ENCODE measurements at places on chromosomes 2 and 18.

- no peak for DNase-seq
Measured at GRCh38 chr2:73877071-73877802, 15.6 kb upstream of the ACTG2 start.

DNA sequence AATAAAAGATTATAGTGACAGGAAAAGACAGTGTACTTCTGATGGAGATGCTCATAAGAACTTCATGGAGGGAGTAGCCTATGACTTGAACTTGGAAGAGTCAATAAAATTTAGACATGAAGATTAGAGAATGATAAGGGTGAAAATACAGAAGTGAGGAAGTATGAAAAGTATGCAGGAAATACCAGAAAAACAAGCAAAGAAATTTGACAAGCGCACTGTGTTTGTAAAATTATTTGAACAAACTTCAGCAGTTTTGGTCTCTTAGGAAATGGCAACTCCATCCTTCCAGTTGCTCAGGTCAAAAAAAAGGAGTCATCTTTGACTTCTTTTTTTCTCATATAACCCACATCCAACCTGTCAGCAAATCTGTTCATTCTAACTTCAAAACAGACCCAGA is 864.0 kb upstream of the ZEB2 start:
- no peak for DNase-seq

GRCh38 chr2:193980599-193980998 is 1676.4 kb upstream of the SLC39A10 start:
- DNase-seq, result no peak

GRCh38 chr2:99786636-99787390 is 297.0 kb upstream of the REV1 start:
- no peak for DNase-seq

GRCh38 chr2:39488450-39488849 is 51.4 kb upstream of the MAP4K3 start:
- no peak for DNase-seq

- no peak for DNase-seq
Measured at GRCh38 chr2:1937480-1937879, 193.2 kb upstream of the PXDN start.

DNA sequence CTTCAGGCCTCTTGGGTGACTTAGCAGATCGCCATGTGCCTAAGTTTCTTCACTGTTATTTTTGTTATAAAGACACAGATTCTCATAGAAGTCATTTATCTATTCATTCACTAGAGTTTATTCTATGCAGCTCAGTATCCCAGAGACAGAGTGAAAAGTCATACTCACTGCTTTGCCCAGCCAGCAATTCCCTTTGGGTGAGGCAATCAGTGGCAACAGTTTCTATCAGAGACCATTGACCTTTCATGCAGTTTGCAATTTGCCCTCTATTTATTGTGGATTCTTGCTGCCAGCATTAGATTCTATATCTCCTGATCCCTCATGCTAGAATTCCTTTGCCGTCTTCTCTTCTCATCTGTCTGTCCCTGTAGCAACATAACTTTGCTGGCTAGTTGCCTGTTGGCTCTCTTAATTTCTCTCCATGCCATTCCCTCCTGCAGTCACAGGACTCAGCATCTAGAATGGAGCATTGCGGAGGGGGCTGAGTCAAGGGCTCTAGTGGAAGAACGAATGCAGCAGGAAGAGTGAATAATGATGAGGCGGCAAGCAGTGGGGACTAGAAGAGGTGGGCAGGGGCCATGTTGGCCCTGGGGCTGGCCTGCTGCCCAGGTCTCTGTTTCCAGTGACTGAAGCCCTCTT is 12.2 kb downstream of the SLC9A4 start:
- DNase-seq, result no peak

DNA sequence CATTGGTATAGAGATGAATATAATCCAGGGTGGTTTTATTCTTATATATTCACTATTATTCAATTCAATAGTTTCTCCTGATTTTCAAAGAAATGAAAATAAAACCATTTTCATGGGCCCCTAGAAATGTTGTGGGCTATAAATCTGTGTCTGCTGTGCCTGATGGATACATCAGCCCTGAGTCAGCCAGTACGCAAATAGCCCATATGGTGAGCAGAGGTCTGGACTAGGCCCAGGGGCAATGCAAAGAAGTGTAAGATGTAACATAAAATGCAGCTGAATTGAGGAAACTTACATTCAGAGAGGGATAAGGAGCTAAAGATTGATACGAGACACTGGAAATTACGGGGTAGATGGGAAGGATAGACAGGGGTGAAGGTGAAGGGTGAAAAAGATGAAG is 122.5 kb downstream of the MAIP1 start:
- DNase-seq, result no peak

DNA sequence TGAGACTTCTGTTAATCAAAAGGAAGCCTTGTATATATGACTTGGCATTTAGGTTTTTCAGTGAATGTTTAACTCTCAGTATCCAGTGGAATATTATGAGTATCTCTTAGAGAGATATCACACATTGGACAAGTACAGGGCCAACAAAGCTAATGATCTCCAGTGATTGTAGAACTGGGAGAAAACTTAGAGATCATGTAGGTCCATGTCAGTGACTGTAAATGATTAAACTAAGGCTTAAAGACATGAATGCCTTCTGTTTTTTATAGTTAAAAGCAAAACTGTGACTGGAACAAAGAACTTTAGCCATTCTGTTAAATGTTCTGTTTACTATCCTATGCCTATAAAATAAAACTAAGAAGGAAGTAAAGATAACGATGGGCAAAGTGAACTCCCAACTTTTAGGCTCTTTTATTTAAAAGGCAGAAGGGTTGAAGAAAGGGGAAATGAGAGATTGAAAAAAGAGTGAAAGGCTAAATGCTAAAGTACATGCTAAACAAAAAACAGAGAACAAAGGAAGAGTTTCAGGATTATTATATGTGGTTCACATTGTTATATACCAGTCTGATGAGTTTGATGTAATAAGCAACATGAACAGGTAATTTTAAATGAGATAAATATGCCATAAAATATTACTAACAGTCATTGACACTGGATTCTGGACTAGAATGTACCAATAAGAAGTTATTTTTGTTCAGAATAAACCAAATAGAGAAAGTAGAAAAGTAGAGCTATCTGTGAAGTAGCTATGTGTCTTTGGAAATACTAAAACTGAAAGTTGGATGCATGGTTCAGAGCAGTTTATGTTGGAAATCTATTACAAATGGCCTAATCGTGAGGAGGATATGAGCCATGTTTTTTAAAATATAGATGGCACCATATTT is 37.1 kb upstream of the TNFRSF11A start:
- DNase-seq, result no peak

DNA sequence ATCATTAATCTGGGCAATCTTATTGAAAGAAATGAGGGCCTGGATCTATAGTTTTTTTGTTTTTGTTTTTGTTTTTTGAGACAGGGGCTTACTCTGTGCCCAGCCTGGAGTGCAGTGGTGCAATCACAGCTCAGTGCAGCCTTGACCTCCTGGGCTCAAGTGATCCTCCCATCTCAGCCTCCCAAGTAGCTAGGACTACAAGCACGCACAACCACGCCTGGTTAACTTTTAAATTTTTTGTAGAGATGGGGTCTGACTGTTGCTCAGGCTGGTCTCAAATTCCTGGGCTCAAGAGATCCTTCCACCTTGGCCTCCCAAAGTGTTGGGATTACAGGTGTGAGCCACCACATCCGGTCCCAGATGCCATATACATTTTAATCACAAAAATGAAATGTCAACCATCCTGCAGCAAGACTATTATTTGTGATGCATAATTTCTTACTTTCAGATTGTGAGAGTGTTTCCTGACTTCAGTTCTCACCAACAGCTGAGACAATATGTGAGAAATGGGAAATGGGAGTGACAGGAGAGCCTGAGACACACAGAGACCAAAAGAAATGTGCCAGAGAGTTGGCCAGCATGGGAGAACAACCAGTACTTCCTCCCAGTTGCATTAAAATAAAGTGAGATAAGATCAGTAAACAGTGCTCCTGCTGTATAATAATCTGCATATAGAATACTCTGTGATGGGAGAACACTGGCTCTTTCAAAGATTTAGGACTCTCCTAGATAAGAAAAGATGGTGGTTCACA is 87.6 kb downstream of the METTL8 start:
- no peak for DNase-seq

DNA sequence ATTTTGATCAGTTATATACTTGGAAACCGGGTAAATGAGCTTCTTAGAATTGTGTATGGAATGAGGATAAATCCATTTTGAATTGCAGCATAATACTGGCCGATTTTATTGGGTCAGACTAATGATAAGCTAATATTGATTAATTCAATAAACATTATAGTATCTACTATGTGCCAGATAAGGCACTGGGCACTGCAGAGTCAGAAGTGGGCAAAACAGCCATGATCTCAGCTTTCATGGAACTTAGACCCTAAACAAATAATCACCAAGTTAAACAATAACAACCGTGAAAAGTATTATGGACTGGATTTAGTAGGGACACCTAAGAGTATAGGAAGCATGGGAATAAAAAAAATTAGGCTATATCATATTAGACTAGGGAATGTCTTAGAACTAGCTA is 297.0 kb upstream of the PKDCC start:
- DNase-seq, result no peak

GRCh38 chr2:138079976-138080375 is 115.7 kb downstream of the HNMT start:
- no peak for DNase-seq

DNA sequence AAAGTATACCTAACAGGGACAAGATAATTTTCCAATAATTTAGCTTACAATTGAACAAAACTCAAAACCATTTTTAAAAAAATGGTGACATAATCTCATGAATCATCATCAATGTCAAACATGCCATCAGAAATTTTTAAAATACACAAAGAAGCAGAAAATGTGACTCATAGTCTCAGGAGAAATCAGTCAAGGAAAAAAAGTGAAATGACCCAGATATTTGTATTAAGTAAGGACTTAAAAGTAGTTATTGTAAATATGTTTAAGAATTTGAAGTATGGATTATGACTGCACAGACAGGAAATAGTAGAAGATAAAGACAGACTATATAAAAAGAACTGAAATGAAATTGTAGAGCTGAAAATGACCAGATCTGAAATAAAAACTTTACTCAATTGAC is 473.9 kb upstream of the SYT4 start:
- DNase-seq, result no peak

- no peak for DNase-seq
Measured at GRCh38 chr2:23694058-23695045, 232.6 kb downstream of the ATAD2B start.

DNA sequence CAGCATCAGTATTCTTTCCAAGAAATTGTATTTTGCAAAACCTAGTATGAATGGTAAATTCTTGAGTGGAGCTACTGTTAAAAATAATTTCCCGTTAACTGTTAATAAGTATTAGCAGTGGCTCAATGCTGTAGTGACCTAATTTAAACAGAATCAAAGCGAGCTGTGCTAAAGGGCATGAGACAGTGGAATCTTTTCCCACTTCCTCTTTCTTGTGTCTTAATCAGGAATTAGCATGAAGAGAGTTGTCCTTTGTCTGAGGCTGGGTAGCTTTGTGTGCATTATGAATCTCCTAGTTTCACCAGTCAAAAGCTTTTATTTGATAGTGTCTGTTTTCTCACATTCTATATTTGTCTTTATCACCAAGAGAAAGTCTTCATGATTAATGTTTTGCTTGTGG is 298.8 kb upstream of the GCFC2 start:
- DNase-seq, result no peak

DNA sequence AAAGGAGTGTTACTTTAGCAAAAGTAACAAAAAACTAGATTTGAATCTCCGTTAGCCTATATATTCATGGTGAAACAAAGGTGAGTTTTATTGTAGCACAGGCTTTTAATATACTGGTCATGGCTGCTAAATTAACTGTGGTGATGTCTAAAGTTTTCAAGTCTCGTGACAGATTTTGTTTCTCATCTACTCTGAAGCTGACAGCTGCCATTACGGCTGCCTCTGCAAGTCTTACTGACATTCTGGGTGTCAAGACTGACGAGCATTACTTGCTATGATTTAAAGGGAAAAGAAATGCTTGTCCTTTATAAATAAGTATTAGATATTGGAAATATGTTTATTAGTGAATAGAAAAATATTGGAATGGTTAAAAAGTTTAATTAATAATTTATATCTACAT is 207.7 kb downstream of the DSEL start:
- DNase-seq, result no peak

- no peak for DNase-seq
Measured at GRCh38 chr2:95315801-95316411, 18.8 kb downstream of the KCNIP3 start.

GRCh38 chr18:58590254-58590653 is 38.6 kb downstream of the ALPK2 start:
- DNase-seq, result no peak

DNA sequence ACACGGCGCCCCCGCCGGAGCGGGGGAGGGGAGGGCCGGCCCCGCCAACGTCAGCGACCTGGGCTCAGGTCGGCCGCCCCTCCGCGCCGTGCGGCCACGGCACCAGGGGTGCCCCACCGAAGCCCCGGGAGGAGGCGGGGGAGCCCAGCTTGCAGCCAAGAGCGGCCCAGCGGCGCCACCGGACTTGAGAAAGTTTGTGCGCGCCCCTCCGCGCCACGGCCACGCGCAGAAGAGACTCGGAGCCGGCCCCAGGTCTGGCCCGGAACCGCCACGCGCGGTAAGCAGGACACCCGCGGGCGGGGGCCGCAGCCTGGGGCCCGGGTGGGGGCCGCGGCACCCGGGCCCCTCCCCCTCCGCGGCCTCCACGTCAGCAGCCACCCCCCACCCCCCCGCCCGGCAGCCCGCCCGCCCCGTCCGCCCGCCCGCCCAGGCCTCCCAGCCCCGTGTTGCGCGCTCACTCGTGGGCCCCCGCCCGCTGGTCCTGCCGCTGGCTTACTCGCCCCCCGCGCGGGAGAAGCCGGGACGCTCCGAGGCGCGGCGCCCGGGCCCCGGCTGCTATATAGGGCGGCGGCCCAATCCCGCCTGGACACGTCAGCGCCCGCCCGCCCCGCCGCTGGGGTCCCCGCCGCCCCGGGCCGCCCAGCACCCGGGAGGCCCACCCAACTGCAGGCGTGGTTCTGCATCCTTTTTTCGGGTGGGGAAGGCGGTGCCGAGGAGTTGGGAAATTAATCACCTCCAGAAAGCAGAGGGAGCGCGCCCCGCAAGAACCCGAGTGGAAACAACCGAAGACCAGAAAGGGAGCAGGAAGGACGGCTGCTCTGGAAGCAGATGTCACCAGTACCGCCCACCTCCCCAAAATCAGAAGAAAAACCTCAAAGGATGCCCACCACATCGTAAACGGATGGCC is 42.9 kb downstream of the HDLBP start:
- peak; percentile 68 for DNase-seq

- DNase-seq, result no peak
Measured at GRCh38 chr2:166725927-166726924, 162.1 kb upstream of the XIRP2 start.

DNA sequence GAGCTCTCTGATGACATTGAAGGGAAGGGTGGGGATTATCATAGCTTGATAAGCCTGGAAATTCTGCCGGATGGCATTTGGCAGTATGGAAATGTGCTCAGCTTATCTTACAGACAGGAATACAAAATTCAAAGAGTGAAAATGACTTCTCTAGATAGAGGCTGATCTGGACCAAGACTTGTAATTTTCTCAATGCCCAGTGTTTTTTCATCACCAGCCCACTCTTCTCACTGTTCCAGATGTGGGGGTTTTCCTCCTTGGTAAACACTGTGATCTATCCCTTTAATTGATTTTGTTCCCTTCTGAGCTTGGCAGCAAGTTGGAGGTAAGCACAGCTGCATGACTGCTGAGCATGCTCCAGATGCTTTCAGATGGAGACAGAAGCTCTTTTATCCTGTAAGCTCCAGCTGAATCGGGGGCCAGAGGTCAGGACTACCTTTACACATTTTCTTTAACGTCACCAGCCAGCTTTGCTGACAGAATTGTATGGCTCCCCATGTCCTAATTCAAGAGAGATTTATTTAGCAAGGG is 287.4 kb upstream of the TCF4 start:
- no peak for DNase-seq

- DNase-seq, result no peak
Measured at GRCh38 chr18:73279498-73279897, 411.7 kb upstream of the NETO1 start.
